ENCODE measurements at places on chromosomes 2 and 18. TPM values are rescaled to one million over a fixed set of nuclear protein-coding genes. Genes with fewer than 3 reads are reported as not detected.

DNA sequence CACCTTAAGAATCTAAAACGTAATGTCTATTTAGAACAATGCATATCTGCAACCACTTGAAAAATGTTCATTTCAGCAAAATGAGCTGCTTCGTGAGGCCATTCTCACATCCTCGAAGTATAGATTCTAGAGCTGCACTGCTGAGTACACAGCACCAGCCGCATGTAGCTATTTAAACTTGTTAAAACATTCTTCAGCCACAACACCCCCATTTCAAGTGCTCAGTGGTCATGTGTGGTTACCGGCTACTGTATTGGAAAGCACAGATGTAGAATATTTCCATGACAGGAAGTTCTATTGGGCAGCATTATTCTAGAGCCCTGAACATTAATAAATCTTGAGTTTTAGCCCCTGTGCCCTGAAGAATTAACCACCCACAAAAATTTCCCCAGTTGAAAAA is 35.0 kb downstream of the SUMO1 start:
- H3K4me1 ChIP-seq: no peaks in the 10 kb centered on the region
- H3K27me3 ChIP-seq: no peaks in the 10 kb centered on the region
- H3K4me3 ChIP-seq: no peak overlapping the region
- H3K27ac ChIP-seq: no peak overlapping the region
- no peak for DNase-seq

Gene UGT1A5
- total RNA-seq: not detected

DNA sequence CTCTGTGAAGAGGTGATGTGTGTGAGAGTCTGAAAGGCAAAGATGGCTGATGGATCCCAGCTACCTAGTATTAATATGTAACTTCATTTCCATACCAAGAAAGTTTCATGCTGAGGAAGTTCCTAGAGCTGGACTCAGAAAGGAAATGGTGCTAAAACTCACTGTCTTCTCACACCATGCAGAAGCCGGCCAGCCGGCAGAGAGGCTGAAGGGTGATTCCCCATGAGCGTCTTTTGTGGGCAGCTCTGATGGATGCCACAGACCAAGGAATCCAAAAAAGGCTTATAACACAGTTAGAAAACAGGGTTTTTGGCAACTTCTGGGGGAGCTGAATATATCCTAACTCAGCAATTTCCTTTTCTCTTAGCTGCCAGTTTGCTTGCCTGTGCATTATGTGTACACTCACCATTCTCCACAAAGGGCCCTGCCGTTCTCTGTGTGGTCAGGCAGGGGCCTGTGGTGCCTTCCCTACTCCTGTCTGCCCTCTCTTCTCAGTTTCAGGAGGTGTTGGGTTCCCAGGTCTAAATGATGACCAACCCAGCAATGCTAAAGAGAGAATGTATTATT is 289.4 kb downstream of the MTX2 start:
- H3K27me3 ChIP-seq: peaks cover 9% of the 10 kb centered on the region
- peaks cover 35% of the 10 kb centered on the region for H3K4me1 ChIP-seq
- H3K27ac ChIP-seq: peak overlapping the region; percentile 13
- no peaks in the 10 kb centered on the region for H3K36me3 ChIP-seq
- no peak for DNase-seq
- no peak overlapping the region for H3K4me3 ChIP-seq

Gene TMEM178A
- total RNA-seq: 0.29 TPM

- peak overlapping the region; percentile 10 for H3K4me3 ChIP-seq
- peak overlapping the region; percentile 70 for H3K27ac ChIP-seq
- no peaks in the 10 kb centered on the region for H3K36me3 ChIP-seq
Measured at GRCh38 chr2:173048897-173049661, 26.6 kb upstream of the MAP3K20 start.

- no peaks in the 10 kb centered on the region for H3K4me1 ChIP-seq
- H3K36me3 ChIP-seq: no peaks in the 10 kb centered on the region
- no peak overlapping the region for H3K27ac ChIP-seq
- DNase-seq: no peak
- H3K27me3 ChIP-seq: no peaks in the 10 kb centered on the region
- H3K4me3 ChIP-seq: no peak overlapping the region
Measured at GRCh38 chr2:176383836-176384442, 114.7 kb downstream of the MTX2 start.

Gene MAB21L4
- total RNA-seq: not detected

Gene MEP1B
- not detected for total RNA-seq

- peaks cover 3% of the 10 kb centered on the region for H3K4me1 ChIP-seq
- H3K36me3 ChIP-seq: no peaks in the 10 kb centered on the region
- H3K4me3 ChIP-seq: no peak overlapping the region
- DNase-seq: no peak
- no peaks in the 10 kb centered on the region for H3K27me3 ChIP-seq
- no peak overlapping the region for H3K27ac ChIP-seq
Measured at GRCh38 chr2:214311931-214312749, 98.7 kb upstream of the VWC2L start.

Gene CYRIA
- 1.8 TPM for total RNA-seq

GRCh38 chr2:10221443-10221842 is 81.3 kb upstream of the HPCAL1 start:
- no peaks in the 10 kb centered on the region for H3K27me3 ChIP-seq
- no peaks in the 10 kb centered on the region for H3K36me3 ChIP-seq
- H3K4me1 ChIP-seq: peaks cover 16% of the 10 kb centered on the region
- DNase-seq: no peak
- no peak overlapping the region for H3K4me3 ChIP-seq

GRCh38 chr2:45616658-45617411 is 5.8 kb upstream of the SRBD1 start:
- no peak overlapping the region for H3K27ac ChIP-seq
- no peaks in the 10 kb centered on the region for H3K36me3 ChIP-seq
- DNase-seq: no peak
- H3K4me1 ChIP-seq: peaks cover 12% of the 10 kb centered on the region

Gene HOXD8
- total RNA-seq: 3.3 TPM

GRCh38 chr2:61759005-61759404 is 94.9 kb downstream of the FAM161A start:
- no peak for DNase-seq
- peaks cover 8% of the 10 kb centered on the region for H3K4me1 ChIP-seq
- H3K4me3 ChIP-seq: no peak overlapping the region
- peak overlapping the region; percentile 22 for H3K27ac ChIP-seq
- H3K36me3 ChIP-seq: no peaks in the 10 kb centered on the region
- H3K27me3 ChIP-seq: no peaks in the 10 kb centered on the region

Gene CROCC2
- total RNA-seq: under 0.01 TPM

DNA sequence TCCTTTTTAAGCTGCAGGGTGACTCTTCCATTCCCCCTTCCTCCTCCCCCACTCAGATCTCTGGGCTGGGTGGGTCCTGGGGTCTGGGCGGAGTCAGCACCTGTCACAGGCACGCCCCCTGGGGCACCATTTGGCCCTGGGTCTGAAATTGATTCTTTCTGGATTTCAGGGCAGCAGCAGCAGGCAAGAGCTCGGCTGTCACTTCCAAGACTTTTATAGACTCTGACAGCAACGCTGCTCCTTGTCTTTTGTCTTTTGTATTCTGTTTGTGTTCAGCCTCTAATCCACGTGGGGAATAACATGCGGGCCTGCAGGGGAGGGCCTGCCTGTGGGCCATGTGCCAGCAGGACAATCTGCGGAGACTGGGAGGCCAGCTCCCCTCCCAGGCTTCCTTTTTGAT is 3.9 kb downstream of the BOD1L2 start:
- no peak overlapping the region for H3K27ac ChIP-seq
- H3K27me3 ChIP-seq: peaks cover 2% of the 10 kb centered on the region
- H3K4me1 ChIP-seq: no peaks in the 10 kb centered on the region
- no peak overlapping the region for H3K4me3 ChIP-seq
- H3K36me3 ChIP-seq: no peaks in the 10 kb centered on the region

DNA sequence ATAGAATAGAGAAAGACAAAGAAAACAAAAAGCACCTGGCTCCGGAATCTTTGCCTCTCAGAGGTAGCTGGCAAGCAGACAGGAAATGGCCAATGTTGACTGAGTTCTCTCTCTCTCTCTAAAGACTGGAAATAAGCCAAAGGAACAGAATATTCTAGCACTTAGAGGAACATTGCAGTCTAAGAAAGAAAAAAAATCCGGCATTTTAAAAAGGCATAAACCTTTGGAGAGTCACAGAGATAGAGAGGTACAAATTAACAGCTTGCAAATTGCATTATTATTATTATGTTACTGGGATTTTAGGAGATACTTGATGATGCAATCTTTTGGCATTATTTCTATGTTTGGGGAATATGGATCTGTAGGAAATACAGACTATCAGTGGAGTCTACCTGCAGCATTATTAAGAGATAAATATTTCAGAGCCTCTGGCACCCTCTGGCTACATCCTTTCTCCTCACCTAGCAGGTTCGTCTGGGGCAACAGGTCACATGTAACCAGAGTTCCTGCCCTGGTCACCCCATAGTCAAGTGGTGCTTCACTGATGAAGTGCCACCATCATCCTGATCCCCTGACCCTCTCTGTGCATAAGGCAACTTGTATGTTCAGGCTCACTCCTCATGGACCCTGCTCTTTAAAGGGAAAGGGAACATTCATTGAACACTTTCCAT is 318.9 kb upstream of the ACVR2A start:
- no peak overlapping the region for H3K4me3 ChIP-seq
- no peak for DNase-seq

- H3K27me3 ChIP-seq: no peaks in the 10 kb centered on the region
- H3K4me3 ChIP-seq: no peak overlapping the region
- peak; percentile 83 for DNase-seq
- no peaks in the 10 kb centered on the region for H3K36me3 ChIP-seq
Measured at GRCh38 chr2:240954436-240955305, 43.7 kb upstream of the SNED1 start.

DNA sequence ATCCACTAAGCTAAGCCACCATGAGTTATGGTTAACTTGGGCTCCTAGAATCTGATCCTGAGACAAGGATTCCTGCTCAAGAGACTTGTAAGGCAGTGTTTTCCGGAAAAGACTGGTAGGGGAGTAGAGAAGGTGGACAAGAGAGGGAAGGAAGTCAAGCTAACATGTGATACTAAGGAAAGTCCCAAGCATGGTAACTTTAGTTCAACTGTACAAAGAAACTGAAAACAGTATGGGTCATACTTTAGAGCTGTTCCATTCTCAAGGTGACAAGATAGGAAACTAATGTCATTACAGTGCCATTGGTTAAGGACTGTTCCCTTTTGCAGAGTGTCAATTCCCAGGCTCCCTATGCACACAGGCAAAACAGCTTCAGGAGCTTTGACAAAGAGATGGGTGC is 5.8 kb downstream of the MYO5B start:
- H3K4me3 ChIP-seq: no peak overlapping the region
- H3K27me3 ChIP-seq: peaks cover 23% of the 10 kb centered on the region
- no peaks in the 10 kb centered on the region for H3K36me3 ChIP-seq
- no peak for DNase-seq
- no peaks in the 10 kb centered on the region for H3K4me1 ChIP-seq

DNA sequence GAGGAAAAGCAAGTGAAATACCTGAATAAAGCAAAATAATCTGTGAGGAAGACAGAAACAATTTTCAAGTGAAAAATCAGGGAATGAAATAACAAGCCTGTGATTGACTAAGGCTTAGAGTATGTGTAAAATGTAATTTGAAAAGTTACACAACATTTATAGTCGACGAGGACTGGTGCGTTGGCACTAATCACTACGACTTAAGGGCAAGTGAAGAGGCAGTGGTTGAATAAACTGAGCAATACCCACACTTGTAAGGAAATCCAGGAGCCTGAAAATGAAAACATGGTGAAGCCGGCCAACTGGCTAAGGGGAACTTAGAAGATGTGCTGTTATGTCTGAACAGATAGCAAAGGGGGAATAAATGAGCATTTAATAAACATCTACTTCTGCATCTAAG is 13.4 kb downstream of the DOK1 start:
- H3K4me3 ChIP-seq: peak overlapping the region; percentile 38
- H3K27ac ChIP-seq: peak overlapping the region; percentile 98
- peaks cover 65% of the 10 kb centered on the region for H3K4me1 ChIP-seq
- DNase-seq: peak; percentile 45
- H3K36me3 ChIP-seq: no peaks in the 10 kb centered on the region

DNA sequence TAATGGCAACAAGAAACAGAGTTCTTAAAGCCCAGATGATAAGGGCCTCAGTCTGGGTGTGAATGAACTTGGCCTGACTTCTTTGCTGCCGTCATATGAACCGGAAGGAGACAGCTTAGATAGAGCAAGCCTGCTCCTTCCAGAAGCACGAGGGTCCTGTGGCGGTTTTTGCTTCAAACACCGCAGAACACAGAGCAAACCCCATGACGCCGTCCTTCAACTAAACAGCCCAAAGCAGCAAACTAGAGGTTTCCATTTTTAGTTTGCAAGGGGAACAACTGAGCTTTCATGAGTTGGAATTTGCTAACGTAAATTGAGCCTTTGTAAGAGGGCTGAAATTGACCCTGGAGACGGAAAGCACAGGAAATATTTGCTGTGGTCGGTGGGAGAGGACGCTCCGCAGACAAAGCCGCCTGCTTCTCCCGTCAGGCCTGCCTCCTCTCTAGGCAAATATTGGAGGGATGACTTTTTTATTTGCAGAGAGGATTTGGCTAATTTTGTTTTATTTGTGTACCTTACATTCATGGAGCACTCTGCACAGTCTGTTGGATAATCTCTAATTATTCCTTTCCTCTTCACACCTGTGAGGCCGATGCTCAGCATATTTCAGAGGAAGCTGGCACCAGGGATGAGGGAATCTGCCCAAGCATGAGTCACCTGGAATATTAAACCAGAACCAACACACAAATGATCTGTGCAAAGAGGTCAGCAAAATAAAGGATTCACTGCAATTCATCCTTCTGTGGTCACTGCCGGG is 134.0 kb upstream of the NCK2 start:
- peak; percentile 64 for DNase-seq
- no peaks in the 10 kb centered on the region for H3K4me1 ChIP-seq
- no peak overlapping the region for H3K27ac ChIP-seq
- H3K4me3 ChIP-seq: no peak overlapping the region

GRCh38 chr2:66432801-66433694 is 1.9 kb upstream of the MEIS1 start:
- H3K27me3 ChIP-seq: peaks cover 7% of the 10 kb centered on the region
- DNase-seq: peak; percentile 99
- H3K4me1 ChIP-seq: peaks cover 11% of the 10 kb centered on the region
- H3K4me3 ChIP-seq: peak overlapping the region; percentile 86
- peak overlapping the region; percentile 86 for H3K27ac ChIP-seq

Gene BOD1L2
- total RNA-seq: not detected

Gene GTF2A1L
- total RNA-seq: 1.1 TPM

GRCh38 chr2:235614900-235615712 is 121.3 kb downstream of the AGAP1 start:
- H3K4me3 ChIP-seq: peak overlapping the region; percentile 40
- H3K4me1 ChIP-seq: peaks cover 55% of the 10 kb centered on the region
- peak; percentile 93 for DNase-seq
- H3K36me3 ChIP-seq: no peaks in the 10 kb centered on the region
- H3K27me3 ChIP-seq: no peaks in the 10 kb centered on the region
- peak overlapping the region; percentile 96 for H3K27ac ChIP-seq

- no peaks in the 10 kb centered on the region for H3K27me3 ChIP-seq
- no peaks in the 10 kb centered on the region for H3K36me3 ChIP-seq
- H3K27ac ChIP-seq: no peak overlapping the region
- H3K4me3 ChIP-seq: no peak overlapping the region
Measured at GRCh38 chr2:111624411-111625156, 259.4 kb downstream of the ANAPC1 start.

Measured in osteoblast (primary cell).